Dermis microvascular lymphatic vessel endothelial cell (primary cell): ENCODE measurements at places on chromosomes 5 and 9. TPM values are rescaled to one million over a fixed set of nuclear protein-coding genes. Genes with fewer than 3 reads are reported as not detected.

Gene PCDHGB7
- total RNA-seq: 3.7 and 8.2 TPM in 2 replicates

DNA sequence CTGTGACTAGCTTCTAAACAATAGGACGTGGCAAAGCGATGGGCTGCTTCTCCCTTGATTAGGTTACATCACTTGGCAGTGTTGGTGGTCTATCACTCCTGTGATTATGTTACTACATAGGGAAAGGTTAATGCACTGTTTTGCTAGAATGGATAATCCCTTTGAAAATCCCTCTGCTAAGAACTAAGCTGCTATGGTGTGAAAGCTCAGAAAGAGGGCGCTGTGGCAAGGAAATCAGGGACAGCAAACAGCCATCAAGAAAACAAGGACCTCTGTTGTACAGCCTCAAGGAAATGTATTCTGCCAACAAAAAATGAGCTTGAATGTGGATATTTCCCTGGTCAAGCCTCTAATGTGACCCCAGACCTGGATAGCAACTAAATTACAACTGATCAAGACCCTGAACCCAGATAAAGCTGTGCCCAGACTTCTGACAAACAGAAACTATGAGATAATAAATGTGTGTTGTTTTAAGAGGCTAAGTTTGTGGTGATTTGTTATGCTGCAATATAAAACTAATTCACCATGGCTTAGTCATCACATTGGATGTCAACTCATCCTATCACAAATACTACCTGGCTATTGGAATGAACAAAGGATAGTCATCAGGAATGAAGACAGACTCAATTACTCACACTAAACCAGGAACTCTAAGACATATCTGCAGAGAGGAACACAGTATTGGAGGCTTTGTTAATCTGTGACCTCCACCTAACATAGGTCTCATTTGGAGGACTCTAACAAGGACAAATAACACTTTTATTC, 1215.9 kb downstream of the EFNA5 start:
- DNase-seq: no peak

- no peak for DNase-seq
Observed at GRCh38 chr9:135865531-135865930, 41.8 kb downstream of the CAMSAP1 start.

GRCh38 chr9:84736081-84736480, 66.6 kb downstream of the NTRK2 start:
- DNase-seq: no peak

- no peak for DNase-seq
Observed at GRCh38 chr9:91174772-91175171, 186.9 kb downstream of the AUH start.

- peak; percentile 64 for DNase-seq
Observed at GRCh38 chr5:58133631-58134296, 326.1 kb downstream of the PLK2 start.

DNA sequence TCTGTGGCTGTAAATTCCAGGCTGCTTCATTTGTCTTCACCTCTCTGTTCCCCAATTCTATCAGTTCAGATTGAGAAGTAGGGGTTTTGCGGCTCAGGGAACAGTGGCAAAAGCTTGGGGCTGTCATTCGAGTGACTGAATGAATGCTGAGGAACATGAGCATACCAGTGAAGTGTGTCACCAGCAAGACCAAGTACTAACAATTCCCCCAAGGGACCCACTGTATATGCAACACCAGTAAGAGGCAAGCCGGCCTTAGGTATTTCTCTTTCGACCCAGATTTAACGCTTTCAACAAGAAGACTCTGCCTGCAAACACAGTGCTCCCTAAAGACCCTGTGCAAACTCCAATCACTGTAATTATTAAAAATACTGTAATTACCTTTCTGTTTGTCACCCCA, 25.8 kb downstream of the KLHL3 start:
- DNase-seq: no peak

GRCh38 chr5:14134083-14134482, 9.1 kb upstream of the TRIO start:
- no peak for DNase-seq

DNA sequence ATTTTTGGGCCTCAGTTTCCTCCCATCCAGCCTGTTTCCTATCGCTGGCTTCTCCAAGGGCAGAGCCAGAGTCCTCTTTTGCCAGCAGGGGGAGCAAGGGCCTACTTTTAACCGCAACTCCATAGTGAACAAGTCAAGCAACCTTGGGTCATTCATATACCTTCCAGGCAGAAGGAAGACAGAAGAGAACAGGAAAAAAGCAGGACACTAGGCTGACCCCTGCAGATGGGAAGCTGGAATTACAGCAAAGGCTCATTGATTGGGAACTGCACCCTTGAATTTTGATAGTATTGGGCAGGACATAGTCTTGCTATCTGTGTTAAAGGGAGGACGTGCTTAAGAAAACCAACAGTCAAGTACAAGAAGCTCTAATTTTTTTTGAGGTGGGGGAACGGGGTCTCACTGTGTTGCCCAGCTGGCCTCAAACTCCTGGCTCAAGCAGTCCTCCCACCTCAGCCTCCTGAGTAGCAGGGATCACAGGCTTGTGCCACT, 30.1 kb downstream of the QRFP start:
- DNase-seq: peak; percentile 45

- DNase-seq: no peak
Observed at GRCh38 chr5:149724130-149724840, 5.8 kb upstream of the PPARGC1B start.

- DNase-seq: peak; percentile 64
Observed at GRCh38 chr9:35696520-35697215, 6.9 kb upstream of the TPM2 start.

DNA sequence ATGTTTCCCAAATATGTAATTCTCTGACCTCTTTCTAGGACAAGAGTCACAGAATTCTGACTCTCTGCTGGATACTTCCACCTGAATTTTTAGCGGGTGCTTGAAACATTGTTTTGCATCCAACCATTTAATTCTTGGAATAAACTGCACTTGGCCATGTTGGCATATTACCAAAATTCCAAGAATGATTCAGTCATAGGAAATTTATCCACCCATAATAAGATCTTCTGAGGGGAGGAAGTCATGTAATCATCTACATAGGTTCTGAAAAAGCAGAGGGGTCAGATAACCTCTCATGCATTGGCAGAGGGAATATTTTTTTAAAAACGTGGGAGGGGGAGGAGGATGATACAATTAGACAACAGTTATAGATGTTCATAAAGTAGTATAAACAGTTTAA, 156.9 kb downstream of the PAM start:
- no peak for DNase-seq

DNA sequence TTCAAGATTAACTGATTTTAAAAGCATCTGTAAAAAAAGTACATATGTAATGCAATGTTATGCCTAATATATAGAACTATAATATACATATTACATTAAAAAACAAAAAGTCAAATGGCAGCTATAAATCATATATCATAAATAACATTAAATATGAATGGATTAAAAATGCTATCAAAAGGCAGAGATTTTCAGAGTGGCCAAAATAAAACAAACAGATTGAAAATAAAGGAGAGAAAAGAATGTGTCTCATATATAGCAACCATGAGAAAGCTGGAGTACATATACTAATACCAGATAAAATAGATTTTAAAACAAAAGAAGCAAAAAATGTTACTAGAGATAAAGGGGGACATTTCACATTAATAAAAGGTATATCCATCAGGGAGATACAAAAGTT, 38.5 kb downstream of the S1PR3 start:
- no peak for DNase-seq
